Stimulated activated CD8-positive, alpha-beta memory T cell treated with anti-CD3 and anti-CD28 coated beads, Interleukin-4, amount 100 ng/mL, for 1 hour (primary cell): ENCODE measurements at places on chromosomes 16 and 17.
A peak's percentile ranks its signal among the peaks of the same experiment; 100 is the strongest.

- no peak for DNase-seq
Measured at GRCh38 chr17:82475458-82475857, 16.9 kb downstream of the NARF start.

DNA sequence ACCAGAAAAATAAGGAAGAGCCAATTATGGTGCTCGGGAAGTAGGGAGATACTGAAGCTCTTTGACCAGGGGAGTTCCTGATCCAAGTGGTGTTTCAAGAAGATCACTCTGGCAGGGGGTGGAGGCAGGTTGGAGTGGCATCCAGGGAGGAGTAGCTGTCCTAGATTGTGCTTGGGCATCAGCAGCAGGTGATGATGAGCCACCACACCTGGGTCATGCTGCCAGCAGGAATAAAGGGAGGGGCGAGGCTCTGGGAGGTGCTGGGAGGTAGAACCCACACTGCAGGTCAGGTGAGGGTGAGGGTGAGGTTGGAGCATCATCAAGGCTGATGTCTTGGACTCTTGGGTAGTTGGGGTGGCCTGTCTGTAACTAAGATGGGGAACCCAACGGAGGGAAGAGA, 35.4 kb upstream of the ADGRG1 start:
- DNase-seq: no peak

GRCh38 chr17:13626703-13627102, 25.0 kb upstream of the HS3ST3A1 start:
- DNase-seq: no peak

- DNase-seq: no peak
Measured at GRCh38 chr17:1705004-1705403, 5.2 kb downstream of the TLCD2 start.

- no peak for DNase-seq
Measured at GRCh38 chr17:16286947-16287562, 66.2 kb downstream of the CENPV start.

GRCh38 chr16:23595246-23595950, 718 bp downstream of the NDUFAB1 start:
- no peak for DNase-seq

DNA sequence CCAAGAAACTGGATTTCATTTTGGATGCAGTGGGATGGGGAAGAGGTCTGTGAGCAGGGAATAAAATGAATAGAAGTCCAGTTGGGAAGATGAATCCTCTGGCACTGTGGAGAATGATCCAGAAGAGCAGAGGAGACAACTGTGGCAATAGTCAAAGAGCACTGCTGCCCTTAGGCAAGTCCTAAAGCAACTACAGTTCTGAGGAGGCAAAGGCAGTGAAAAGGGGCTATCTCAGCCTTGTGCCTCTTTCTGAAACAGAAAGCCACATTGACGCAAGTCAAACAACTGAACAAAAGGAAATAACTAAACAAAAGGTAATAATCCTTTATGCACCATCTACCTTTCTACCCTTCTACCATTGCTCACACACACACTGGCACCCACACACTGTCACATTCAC, 238.0 kb upstream of the AXIN2 start:
- DNase-seq: no peak

DNA sequence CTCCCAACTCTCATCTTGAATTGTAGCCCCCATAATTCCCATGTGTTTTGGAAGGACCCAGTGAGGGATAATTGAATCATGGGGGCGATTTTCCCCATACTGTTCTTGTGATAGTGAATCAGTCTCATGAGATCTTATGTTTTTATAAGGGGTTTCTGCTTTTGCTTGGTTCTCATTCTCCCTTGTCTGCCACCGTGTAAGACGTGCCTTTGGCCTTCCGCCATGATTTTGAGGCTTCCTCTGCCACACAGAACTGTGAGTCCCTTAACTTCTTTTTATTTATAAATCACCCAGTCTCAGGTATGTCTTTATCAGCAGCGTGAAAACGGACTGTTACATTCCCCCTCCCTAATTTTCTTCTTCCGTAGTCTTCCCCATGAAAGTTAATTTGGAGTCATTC, 124.0 kb downstream of the ABCA8 start:
- DNase-seq: no peak

- DNase-seq: no peak
Measured at GRCh38 chr16:28003021-28003865, 60.3 kb downstream of the GSG1L start.

DNA sequence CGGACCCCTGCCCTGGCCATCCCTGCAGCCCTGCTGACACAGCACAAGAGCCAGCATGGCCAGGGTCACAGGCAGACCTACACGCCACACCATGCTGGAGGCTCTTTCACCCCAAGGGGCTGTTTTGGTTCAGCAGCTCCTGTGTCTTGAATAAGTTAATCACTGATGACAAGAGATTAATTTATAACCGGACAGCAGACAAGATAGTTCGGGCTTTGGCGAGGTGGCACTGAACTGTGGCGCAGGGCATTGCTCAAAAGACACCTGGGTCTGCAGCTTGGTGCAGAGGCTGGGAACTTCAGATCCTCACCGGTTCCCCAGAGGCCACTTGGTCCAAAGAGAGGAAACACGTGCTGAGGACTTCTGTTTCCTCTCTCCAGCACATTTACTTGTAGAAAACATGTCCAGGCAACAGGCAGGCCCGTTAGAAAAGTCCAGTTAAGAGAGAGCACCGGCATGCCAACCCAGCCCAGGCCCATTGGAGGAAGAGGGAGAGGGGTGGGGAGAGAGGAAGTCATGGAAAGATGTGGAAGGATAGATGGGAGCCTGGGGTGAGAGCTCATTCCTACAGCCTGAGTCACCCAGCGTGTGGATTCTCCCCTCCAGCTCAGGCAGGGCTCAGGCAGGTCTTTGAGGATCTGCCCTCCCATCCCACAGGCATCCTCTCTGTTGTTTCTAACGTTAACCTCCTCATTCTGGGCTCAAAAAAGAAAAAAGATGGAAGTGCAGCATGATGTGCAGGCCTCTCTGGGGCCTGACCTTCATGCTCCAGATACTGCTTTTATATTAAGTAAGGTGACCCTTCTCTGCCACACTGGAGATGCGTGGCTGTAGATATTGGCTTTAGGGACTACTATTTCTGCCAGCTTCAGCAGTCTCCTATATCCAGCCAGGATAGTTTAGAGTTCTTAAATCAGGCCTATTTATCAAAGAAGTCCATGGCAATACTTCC, 80.0 kb upstream of the HNF1B start:
- no peak for DNase-seq

GRCh38 chr17:305090-305976, 47.3 kb downstream of the RPH3AL start:
- no peak for DNase-seq

DNA sequence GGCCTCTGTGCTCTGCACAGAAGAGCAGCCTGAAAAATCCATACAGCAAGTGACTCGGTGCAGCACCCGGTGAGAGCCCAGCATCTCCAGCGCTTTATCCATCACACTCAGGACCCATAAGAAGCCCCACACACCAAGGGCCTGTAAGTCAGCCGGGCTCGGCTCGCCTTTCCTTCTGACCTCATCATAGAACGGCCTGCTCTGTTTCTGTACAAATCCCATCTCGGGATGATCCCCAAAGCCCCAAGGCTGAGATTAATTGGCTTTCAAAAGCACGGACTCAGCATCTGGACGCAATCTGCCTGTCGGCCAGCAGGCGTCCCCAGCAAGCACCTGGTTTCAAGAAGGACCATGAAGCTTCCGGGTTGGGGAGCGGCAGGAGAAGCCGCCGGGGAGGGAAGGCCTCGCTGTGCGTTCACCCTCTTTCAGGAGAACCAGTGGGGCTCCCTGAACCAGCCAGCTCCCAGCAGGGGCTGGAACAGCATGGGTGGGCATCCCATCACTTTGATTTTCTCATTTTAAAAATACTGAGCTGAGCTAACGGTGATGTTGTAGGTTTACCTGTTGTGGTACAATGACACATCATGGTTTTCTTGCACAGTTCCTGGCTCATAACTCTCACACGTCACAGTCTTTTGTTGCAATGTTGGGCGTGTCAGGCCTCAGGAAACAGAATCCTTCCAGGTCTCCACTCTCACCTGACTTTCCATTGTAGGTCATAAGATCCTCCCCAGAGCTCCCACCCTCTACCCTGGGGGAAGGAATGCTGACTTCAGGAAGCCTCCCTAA, 6.7 kb downstream of the CCDC57 start:
- no peak for DNase-seq

GRCh38 chr16:89420204-89420603, 70.2 kb downstream of the ANKRD11 start:
- DNase-seq: no peak

- DNase-seq: no peak
Measured at GRCh38 chr17:10523064-10523463, 4.7 kb upstream of the MYH1 start.

- no peak for DNase-seq
Measured at GRCh38 chr17:43736389-43736788, 22.2 kb downstream of the SOST start.

DNA sequence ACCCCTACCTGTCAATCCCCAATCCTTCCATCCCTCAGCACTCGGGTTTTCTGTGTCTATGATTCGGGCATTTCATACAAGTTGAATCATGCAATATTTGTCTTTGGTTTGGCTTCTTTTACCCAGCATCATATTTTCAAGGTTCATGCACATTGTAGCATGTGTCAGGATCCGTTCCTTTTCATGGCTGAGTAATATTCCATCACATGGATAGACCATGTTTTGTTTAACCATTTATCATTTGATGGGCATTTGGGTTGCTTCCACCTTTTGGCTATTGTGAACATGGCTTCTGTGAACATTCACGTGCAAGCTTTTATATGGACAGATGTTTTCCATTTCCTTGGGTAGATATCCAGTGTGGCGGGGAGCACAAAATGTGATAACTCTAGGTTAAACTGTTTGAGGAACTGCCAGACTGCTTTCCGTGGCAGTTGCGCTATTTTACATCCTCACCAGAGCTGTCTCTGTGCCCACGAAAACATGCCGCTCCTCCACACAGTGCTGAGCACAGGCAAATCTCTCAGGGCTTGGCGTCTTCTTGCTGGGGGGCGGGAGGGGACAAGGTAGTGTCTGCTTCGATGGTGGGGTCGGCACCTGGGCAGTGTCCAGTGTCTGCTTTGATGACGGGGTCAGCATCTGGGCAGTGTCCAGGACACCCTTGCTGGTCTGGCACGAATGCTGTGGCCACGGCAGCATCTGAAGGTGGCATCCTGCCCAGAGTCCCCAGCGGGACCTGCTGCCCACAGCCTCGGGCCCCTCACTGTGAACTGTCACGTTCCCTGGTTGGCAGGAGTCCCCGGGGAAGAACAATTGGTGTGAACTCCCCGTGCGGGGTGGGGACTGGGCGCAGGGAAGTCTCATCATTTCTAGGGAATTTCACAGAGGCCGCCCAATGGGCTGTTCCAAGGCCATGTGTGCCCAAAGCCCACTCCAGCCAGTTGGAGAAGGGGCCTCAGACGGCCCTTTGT, 32.4 kb upstream of the JPH3 start:
- no peak for DNase-seq

- DNase-seq: no peak
Measured at GRCh38 chr17:61397086-61397842, 2.4 kb upstream of the TBX2 start.

DNA sequence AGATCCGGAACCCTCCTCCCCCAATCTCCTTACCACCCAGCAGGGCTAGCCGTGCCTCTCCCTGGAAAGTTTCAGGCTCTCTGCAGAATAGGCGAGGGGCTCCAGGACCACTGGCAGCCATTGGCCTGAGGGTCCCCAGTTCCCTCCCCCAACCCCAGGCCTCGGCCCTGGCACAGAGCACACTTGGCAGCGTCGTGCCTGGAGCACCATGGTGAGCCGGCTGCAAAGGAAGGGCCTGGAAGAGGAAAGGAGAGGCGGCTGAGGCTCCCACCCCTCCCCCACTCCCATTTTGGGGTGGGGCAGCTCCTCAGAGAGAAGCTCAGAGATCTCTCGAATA, 369 bp upstream of the BTBD17 start:
- no peak for DNase-seq

DNA sequence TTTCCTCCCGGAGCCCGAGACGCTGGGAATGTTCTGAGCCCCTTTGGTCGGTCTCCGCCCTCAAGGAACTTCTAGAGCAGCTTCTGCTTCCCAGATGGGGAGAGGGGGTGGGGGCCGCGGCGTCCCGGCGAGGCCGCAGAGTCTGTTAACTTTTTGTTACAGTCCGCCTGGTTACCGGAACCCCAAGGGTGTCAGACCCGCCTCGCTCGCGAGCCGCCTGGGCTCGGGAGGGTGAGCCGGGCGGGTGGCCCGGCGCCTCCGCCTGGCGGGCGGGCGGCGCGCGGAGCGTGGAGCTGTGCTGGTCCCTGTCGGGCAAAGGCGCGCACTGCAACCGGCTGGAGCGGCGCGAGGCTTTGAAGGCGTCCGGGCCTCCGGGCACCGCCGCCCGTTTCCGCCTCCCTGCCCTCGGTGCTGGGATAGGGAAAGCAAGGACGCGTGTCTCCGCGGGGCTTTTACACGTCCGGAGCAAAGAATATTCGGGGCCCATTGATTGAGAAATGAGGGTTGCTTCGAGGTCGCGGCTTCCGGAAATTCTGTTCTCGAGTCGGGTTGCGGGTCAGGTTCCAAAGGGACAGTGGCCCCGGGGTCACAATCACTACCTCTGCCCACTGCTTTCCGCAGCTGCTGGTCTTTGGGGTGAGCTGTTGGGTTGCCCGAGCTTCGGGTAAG, 1.7 kb downstream of the HS3ST3B1 start:
- DNase-seq: peak; percentile 70

GRCh38 chr17:83100220-83100852, 20.9 kb downstream of the METRNL start:
- DNase-seq: no peak

DNA sequence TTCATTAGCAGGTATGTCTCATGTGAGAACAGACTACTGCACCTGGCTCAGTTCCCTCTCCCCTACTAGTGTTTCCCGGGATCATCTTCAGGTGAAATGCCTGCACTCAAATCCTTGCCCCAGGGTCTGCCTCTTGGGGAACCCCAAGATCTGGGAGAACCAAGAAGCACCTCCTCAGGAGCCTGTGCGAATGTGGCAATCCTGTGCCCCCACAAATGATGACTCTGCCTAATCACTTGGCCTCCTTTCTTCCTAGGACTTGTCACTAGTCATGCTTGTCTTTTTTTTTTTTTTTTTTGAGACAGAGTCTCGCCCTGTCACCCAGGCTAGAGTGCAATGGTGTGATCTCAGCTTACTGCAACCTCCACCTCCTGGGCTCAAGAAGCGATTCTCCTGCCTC, 21.7 kb downstream of the ADAD2 start:
- DNase-seq: no peak

GRCh38 chr16:23052221-23052620, 97.0 kb downstream of the USP31 start:
- no peak for DNase-seq

- no peak for DNase-seq
Measured at GRCh38 chr16:84608282-84608681, 9.6 kb downstream of the COTL1 start.
